ENCODE measurements at places on chromosomes 1 and 21. TPM values are rescaled to one million over a fixed set of nuclear protein-coding genes. Genes with fewer than 3 reads are reported as not detected.
A peak's percentile ranks its signal among the peaks of the same experiment; 100 is the strongest.

The ADSS2 gene
- total RNA-seq, result 27.3 TPM

GRCh38 chr1:111402083-111402482 lies 25.5 kb downstream of the OVGP1 start:
- no peaks in the 10 kb centered on the region for H3K36me3 ChIP-seq
- H3K4me1 ChIP-seq, result no peaks in the 10 kb centered on the region
- H3K27me3 ChIP-seq, result no peaks in the 10 kb centered on the region
- no peak overlapping the region for H3K27ac ChIP-seq
- no peak overlapping the region for H3K4me3 ChIP-seq

The KCNK2 gene
- 3.3 TPM for total RNA-seq

GRCh38 chr1:66489972-66490601 lies 43.9 kb upstream of the SGIP1 start:
- no peak for DNase-seq
- no peaks in the 10 kb centered on the region for H3K27me3 ChIP-seq
- H3K4me1 ChIP-seq, result no peaks in the 10 kb centered on the region

The KRTAP12-2 gene
- not detected for total RNA-seq

The HHIPL2 gene
- not detected for total RNA-seq

The GJA8 gene
- not detected for total RNA-seq

- no peaks in the 10 kb centered on the region for H3K4me1 ChIP-seq
- no peak overlapping the region for H3K4me3 ChIP-seq
Observed at GRCh38 chr1:8976896-8977450, 31.3 kb downstream of the CA6 start.

GRCh38 chr1:215530401-215530984 lies 36.6 kb upstream of the KCTD3 start:
- H3K27me3 ChIP-seq, result no peaks in the 10 kb centered on the region
- DNase-seq, result no peak
- no peaks in the 10 kb centered on the region for H3K36me3 ChIP-seq
- H3K27ac ChIP-seq, result no peak overlapping the region
- no peak overlapping the region for H3K4me3 ChIP-seq
- no peaks in the 10 kb centered on the region for H3K4me1 ChIP-seq

DNA sequence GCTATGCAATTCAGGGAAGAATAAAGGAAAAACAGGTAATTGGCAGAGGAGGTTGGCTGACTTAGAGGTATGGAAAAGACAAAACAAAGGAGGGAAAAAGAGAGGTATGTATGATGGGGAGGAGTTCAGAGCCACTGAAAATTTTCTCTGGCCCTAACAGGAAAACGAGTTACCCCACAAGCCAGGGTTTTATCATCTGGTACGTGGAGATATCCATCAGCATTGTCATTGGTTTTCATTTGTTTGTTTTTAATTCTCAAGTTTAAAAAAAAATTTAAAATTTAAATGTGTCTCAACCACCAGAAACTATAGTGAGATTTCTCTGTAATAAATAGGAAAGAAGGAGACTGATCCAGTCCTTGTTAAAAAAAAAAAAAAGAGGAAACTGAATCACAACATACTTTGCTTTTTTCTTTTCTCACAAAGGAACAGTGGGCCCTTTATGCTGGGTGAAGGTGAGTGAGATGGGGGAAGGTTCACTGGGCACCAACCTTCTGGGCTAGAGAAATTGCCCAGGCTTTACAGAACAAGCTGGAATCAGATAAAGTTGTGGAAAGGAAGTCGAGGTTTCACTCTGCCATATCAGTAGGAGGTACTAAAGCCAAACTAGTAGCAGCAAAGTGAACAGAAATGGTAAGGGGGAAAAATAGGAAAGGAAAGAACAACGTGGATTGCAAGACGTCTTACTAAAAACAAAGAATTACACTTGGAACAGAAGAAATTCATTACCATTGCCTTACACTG lies 2.7 kb downstream of the IFNAR2 start:
- H3K4me1 ChIP-seq, result peaks cover 24% of the 10 kb centered on the region
- no peak overlapping the region for H3K27ac ChIP-seq
- DNase-seq, result no peak
- H3K4me3 ChIP-seq, result no peak overlapping the region
- H3K36me3 ChIP-seq, result no peaks in the 10 kb centered on the region

DNA sequence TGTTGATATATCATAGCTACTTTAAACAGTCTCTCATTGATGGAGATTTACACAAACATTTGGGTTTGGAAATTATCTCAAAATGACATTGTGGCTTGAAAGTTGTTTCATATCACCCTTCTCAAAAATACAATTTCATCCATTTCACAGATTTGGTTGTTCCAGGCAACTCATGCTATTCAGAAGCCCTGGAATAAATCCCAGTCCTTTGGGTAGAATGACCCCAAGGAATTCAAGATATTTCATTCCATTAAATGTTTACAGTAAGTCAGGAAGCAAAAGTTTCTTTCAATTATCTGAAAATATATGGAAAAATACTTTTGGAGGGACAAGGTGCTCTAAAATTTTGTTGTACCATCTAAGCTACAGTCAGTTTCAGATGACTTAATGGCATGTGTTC lies 27.1 kb downstream of the MPZL1 start:
- DNase-seq, result no peak
- H3K27ac ChIP-seq, result no peak overlapping the region
- H3K27me3 ChIP-seq, result no peaks in the 10 kb centered on the region
- H3K4me3 ChIP-seq, result no peak overlapping the region
- no peaks in the 10 kb centered on the region for H3K36me3 ChIP-seq

The KCNJ15 gene
- not detected for total RNA-seq

DNA sequence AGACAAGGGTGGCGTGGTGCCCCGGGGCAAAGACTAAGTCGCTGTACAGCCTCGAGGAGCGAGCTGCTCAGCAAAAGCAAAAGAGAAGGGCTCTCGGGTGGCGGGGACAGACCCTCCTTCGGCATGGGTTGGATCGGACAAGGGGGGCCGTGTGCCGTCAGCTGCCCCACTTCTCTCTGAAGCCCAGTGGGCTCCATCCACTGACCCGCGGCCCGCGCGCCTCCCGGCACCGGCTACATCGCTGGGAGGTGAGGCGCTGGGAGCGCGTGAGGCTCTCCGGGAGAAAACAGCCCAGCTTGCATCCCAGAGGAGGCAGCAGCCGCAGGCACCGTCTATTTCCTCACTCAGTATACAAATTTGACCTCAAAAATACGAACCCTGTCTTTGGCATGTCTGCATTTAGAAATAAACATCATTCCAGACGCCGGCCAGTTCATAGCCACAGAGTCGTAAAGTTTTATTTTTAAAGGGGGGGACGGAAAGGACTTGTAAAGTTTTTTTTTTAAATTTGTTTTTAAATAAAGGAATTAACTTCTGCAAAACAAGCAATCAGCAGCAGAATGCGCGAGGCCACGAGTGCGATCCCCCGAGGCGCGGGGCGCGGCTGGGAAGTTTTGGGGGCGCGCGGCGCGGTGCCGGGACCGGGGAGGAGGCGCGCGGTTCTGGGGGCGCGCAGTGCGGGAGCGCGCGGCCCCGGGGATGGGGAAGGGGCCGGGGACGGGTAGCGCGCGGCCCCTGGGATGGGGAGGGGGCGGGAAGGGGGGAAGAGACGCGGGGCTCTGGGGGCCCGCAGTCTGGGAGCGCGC lies 689 bp upstream of the GPR137B start:
- no peaks in the 10 kb centered on the region for H3K36me3 ChIP-seq
- no peaks in the 10 kb centered on the region for H3K27me3 ChIP-seq
- H3K4me3 ChIP-seq, result peak overlapping the region; percentile 74
- H3K4me1 ChIP-seq, result peaks cover 20% of the 10 kb centered on the region
- DNase-seq, result no peak
- peak overlapping the region; percentile 56 for H3K27ac ChIP-seq

GRCh38 chr21:37907076-37907475 lies 9.2 kb downstream of the KCNJ6 start:
- H3K4me3 ChIP-seq, result no peak overlapping the region
- no peak overlapping the region for H3K27ac ChIP-seq
- DNase-seq, result no peak

- H3K36me3 ChIP-seq, result no peaks in the 10 kb centered on the region
- H3K4me3 ChIP-seq, result no peak overlapping the region
- peaks cover 27% of the 10 kb centered on the region for H3K4me1 ChIP-seq
- no peaks in the 10 kb centered on the region for H3K27me3 ChIP-seq
- H3K27ac ChIP-seq, result peak overlapping the region; percentile 40
Observed at GRCh38 chr21:42636520-42637266, 16.7 kb upstream of the PDE9A start.

DNA sequence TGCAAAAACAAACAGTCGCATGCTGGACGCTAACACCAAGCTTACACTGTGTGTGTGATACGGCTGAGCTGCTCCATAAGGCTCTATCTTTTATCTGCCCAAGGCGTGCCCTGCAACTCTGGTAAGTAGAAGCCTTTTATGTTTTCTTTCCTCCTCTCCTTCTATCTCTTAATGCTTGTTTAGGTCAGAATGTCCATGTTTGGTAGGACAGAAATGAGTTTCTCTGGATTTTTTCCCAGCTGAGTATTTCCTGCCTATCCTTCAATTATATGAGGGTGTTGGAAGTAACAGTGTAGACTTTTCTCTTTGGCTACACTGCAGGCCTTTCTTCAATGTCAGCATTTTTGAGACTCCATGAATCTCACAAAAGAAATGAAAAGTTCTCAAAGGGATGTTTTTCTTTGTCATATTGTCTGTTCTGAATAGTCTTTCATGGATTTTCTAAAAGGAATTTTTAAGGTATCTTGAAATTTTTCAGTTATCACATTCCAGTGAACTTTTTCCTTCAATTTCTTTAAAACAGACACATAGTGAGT lies 124.2 kb downstream of the MACF1 start:
- peak overlapping the region; percentile 15 for H3K4me3 ChIP-seq
- DNase-seq, result no peak
- H3K36me3 ChIP-seq, result peaks cover 79% of the 10 kb centered on the region
- H3K27ac ChIP-seq, result peak overlapping the region; percentile 81
- H3K4me1 ChIP-seq, result peaks cover 41% of the 10 kb centered on the region
- H3K27me3 ChIP-seq, result no peaks in the 10 kb centered on the region

The CLCA1 gene
- total RNA-seq, result 0.83 TPM

GRCh38 chr1:55955016-55955621 lies 624.2 kb downstream of the PLPP3 start:
- no peak overlapping the region for H3K4me3 ChIP-seq
- no peak overlapping the region for H3K27ac ChIP-seq
- no peaks in the 10 kb centered on the region for H3K4me1 ChIP-seq
- no peak for DNase-seq

The G0S2 gene
- total RNA-seq, result 33.5 TPM

- peak; percentile 67 for DNase-seq
- no peaks in the 10 kb centered on the region for H3K36me3 ChIP-seq
- H3K27ac ChIP-seq, result no peak overlapping the region
Observed at GRCh38 chr1:2382621-2383361, 8.6 kb downstream of the MORN1 start.

DNA sequence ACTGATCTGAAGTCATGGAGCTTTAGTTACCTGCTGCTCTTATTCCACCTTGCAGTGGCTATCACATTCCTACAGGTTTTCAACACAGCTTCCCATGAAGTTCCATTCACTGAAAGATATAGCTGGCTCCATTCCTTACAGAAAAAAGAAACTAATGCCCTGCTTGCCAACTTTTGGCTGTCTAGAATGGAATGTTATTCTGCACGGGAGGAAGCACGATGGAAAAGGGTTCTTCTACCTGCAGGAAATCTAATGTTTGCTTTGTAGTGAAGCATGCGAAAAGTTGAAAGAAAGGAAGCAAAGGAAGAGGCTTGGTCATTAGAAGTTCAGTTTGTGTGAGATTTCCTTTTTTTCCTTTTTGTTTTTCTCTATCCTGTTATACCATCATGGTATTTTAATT lies 32.6 kb downstream of the GIPC2 start:
- H3K4me1 ChIP-seq, result no peaks in the 10 kb centered on the region
- no peaks in the 10 kb centered on the region for H3K36me3 ChIP-seq
- no peaks in the 10 kb centered on the region for H3K27me3 ChIP-seq
- no peak overlapping the region for H3K27ac ChIP-seq
- no peak overlapping the region for H3K4me3 ChIP-seq

GRCh38 chr1:236736761-236737160 lies 50.5 kb downstream of the ACTN2 start:
- DNase-seq, result no peak
- no peak overlapping the region for H3K4me3 ChIP-seq
- no peak overlapping the region for H3K27ac ChIP-seq
- H3K36me3 ChIP-seq, result no peaks in the 10 kb centered on the region

DNA sequence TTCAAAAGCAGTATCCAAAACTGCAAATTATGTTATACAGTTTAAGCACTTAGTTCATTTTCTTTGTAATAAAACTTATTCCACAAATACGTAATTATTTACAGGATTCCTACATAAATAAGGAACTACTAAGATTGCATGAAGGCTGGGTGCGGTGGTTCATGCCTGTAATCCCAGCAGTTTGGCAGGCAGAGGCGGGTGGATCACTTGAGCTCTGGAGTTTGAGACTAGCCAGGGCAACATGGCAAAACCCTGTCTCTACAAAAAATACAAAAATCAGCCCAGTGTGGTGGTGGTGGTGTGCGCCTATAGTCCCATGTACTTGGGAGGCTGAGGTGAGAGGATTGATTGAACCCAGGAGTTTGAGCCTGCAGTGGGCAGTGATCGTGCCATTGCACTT lies 69.3 kb downstream of the POU2F1 start:
- H3K27ac ChIP-seq, result no peak overlapping the region
- H3K27me3 ChIP-seq, result no peaks in the 10 kb centered on the region
- peaks cover 37% of the 10 kb centered on the region for H3K4me1 ChIP-seq
- H3K4me3 ChIP-seq, result no peak overlapping the region
- DNase-seq, result no peak

The DHRS3 gene
- total RNA-seq, result 47.1 TPM

DNA sequence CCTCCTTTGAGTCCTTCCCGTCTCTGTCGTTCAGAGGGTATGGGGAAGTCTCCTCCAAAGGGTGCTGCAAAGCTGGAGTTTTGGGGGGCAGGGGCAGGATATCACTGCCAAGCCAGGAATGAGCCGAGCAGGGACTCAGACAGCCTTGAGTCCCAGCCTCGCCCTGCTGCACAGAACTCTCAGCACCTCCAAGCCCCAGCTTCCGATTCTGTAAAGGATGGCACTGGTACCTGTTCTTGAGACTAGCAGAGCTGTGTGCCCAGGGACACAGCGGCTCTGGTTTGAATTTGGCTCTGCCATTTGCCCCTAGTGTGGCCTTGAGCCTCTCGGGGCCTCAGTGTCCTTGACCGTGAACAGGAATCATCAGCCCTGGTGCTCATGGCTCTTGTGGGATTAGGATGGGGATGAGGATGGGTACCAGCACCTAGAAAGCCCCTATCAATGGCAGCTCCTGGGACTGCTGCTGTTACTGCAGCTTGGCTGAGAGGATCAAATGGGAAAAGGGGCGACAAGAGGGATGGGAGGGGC lies 1.5 kb upstream of the FBLIM1 start:
- H3K4me3 ChIP-seq, result no peak overlapping the region
- peak overlapping the region; percentile 84 for H3K27ac ChIP-seq
- no peaks in the 10 kb centered on the region for H3K4me1 ChIP-seq
- no peaks in the 10 kb centered on the region for H3K36me3 ChIP-seq

The TRAPPC10 gene
- 18.7 TPM for total RNA-seq
